Lung (tissue), 17 donors: ENCODE measurements at places on chromosomes 7 and 10. TPM values are rescaled to one million over a fixed set of nuclear protein-coding genes. Genes with fewer than 3 reads are reported as not detected.

GRCh38 chr7:148814922-148815559 lies 69.0 kb downstream of the EZH2 start:
- H3K36me3 ChIP-seq = peaks cover 41% of the 10 kb centered on the region
- DNase-seq = no peak
- H3K27me3 ChIP-seq = no peaks in the 10 kb centered on the region
- no peaks in the 10 kb centered on the region for H3K4me1 ChIP-seq

GRCh38 chr7:42947521-42947920 lies 15.3 kb downstream of the MRPL32 start:
- H3K27me3 ChIP-seq = peaks cover 3% of the 10 kb centered on the region
- no peaks in the 10 kb centered on the region for H3K4me1 ChIP-seq
- DNase-seq = no peak
- no peak overlapping the region for H3K4me3 ChIP-seq
- H3K27ac ChIP-seq = no peak overlapping the region

GRCh38 chr10:95237376-95238170 lies 43.5 kb downstream of the ACSM6 start:
- no peaks in the 10 kb centered on the region for H3K4me1 ChIP-seq
- peaks cover 10% of the 10 kb centered on the region for H3K36me3 ChIP-seq
- H3K27ac ChIP-seq = no peak overlapping the region
- H3K27me3 ChIP-seq = no peaks in the 10 kb centered on the region

DNA sequence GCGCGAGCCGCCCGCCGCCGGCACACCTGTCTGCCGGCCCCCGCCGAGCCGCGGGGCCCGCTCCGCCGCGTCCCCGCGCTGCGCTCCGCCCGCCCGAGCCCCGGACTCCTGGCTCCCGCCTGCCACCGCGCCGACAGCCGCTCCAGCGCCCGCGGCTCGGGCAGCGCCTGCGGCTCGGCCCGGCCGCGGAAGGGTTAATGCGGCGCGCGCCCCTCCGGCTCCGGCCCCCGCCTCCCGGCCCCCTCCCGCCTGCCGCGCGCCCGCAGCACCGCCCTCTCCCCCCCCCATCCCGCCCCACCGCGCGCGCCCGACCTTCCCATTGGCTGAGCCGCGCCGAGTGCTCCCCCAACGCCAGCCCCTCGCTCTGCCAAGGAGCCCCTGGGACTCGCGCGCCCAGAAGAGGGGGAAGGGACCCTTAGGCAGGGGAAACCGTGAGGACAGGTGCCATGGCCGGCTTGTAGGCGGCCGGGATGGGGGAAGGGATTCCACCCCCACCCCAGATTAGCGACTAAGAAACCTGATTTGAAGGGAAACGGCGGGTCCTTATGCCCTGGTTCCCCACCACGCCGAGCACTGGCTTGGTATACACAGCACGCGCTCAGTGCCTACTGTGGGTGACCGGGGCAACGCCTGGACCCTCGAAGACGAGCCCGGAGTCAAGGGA lies at the start of gene KCNH2:
TSS of gene KCNH2 (minus strand) at position 196 of the 664 bp plus-strand sequence. CDS start 408 bp downstream, outside the sequence.
- no peak within 1 kb of the TSS for H3K4me3 ChIP-seq
- H3K36me3 ChIP-seq = no peaks in the 10 kb centered on the region
- peak; percentile 79 for DNase-seq
- peaks cover 3% of the 10 kb centered on the region for H3K27me3 ChIP-seq
- peak within 1 kb of the TSS; percentile 93 for H3K27ac ChIP-seq

- H3K27ac ChIP-seq = no peak overlapping the region
- no peaks in the 10 kb centered on the region for H3K4me1 ChIP-seq
- H3K36me3 ChIP-seq = no peaks in the 10 kb centered on the region
- DNase-seq = no peak
- H3K4me3 ChIP-seq = no peak overlapping the region
Measured at GRCh38 chr10:14772399-14772798, 2.3 kb downstream of the FAM107B start.

DNA sequence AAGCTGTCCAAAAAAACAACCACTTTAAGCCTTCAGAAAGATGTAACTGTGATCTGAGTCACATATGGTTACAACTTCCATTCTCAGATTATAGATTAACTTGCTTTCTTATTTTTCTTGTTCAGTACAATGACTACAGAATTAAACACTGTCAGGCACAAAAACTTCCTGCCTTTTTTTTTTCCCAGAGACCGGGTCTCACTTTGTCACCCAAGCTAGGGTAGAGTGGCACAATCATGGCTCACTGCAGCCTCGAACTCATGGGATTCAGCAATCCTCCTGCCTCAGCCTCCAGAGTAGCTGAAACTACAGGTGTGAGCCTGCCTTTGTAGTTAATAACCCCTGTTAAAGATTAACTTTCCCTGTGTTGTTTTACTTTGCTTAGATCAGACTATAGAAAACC lies 163.2 kb downstream of the AVL9 start:
- H3K4me3 ChIP-seq = no peak overlapping the region
- no peaks in the 10 kb centered on the region for H3K27me3 ChIP-seq
- no peak overlapping the region for H3K27ac ChIP-seq
- no peaks in the 10 kb centered on the region for H3K4me1 ChIP-seq
- DNase-seq = no peak
- no peaks in the 10 kb centered on the region for H3K36me3 ChIP-seq

Gene FANK1
- total RNA-seq = 16.8 TPM

Gene WEE2
- total RNA-seq = not detected
